ENCODE measurements at places on chromosomes 13 and 19.
A peak's percentile ranks its signal among the peaks of the same experiment; 100 is the strongest.

- DNase-seq, result no peak
Measured at GRCh38 chr13:47826471-47826870, 174.6 kb downstream of the SUCLA2 start.

GRCh38 chr13:42215578-42216421, 56.2 kb upstream of the AKAP11 start:
- no peak for DNase-seq

DNA sequence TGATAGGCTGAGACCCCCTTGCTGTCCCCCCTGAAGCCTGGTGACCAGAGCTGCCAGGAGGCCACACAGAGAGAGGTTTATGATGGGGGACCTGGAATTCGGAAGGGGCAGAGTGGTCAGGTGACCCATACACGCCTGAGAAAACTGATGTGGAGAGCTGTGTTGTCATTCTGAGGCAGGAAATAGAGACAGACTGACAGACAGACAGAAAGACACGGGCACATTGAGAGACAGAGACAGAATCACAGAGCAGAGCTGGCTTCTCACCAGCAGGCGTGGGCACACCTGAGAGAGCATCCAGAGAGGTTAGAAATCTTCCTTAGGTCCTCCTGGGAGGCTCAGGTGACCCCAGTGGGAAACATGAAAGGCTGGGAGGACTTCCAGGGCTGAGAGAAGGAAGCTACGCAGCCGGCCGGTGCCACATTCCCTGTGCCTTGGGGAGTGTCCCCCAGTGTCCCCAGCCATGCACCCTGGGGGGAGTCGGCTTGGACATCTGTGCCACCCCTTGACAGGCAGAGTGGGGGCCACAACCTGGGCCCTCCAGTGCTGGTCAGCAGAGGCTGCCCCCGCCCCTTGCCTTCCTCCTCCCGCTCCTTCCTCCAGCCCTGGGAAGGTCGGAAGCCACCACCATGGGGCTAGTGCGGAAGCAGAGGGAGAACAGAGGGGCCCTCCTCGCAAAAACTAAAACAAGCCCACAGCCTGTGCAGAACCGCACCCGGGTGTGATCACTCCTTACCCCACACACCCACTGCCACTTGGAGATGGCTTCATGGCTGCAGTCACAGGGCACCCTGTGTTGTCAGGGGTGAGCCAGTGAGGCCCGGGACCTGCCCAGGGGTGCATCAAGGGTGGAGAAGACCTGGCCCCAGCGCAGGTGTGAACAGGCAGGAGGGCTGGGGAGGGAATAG, 2.2 kb downstream of the FFAR1 start:
- DNase-seq, result no peak

GRCh38 chr13:72316716-72317115, 410.7 kb downstream of the MZT1 start:
- DNase-seq, result no peak

DNA sequence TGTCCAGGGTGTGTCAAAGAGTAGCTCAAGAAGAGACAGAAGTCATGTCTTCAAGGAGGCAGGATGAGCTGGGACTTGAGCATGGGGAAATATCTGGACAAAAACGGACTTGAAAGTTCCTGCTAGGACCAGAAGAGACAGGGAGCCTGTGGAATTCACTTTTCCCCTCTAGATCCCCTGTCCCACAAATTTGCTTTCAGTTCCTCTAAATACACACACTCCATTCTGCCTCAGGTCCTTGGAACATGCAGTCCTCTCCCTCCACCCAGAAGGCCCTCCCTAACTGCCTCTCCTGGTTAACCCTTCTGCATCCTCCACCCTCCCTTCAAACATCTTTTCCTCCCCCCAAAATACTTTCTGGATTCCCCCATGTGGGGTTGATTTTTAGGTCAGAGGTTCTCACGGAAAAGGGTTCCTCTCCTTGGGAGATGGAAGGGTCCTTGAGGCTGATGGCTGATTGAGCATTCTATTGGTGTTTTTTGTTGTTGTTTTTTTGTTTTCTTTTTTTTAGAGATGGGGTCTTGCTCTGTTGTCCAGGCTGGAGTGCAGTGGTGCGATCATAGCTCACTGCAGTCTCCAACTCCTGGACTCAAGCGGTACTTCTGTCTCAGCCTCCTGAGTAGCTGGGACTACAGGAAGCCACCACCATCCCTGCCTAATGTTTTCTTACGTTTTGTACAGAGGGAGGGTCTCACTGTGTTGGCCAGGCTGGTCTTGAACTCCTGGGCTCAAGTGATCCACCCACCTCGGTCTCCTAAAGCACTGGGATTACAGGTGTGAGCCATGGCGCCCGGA, 6.9 kb upstream of the RETN start:
- DNase-seq, result no peak

DNA sequence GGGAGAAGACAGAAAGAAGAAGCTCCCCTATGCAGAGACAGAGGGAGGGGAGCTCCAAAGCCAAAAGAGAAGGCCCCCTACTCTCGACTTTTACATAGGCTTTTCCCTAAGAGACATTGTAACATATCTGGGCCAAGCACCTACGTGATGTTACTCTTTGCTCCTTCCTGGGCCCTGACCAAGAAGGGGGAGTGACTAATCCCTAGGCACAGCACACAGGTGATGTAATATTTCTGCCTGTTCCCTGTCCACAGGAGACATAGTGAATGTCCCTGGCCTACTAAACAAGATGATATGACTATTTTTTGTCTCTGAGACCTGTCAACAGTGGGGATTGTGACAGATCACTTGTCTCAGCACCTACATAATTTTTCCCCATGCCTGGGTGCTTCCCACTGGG, 15.9 kb upstream of the ZNF254 start:
- no peak for DNase-seq

- DNase-seq, result no peak
Measured at GRCh38 chr13:49812812-49813211, 20.3 kb upstream of the KPNA3 start.

- DNase-seq, result no peak
Measured at GRCh38 chr19:41369769-41370168, 5.8 kb upstream of the B9D2 start.

DNA sequence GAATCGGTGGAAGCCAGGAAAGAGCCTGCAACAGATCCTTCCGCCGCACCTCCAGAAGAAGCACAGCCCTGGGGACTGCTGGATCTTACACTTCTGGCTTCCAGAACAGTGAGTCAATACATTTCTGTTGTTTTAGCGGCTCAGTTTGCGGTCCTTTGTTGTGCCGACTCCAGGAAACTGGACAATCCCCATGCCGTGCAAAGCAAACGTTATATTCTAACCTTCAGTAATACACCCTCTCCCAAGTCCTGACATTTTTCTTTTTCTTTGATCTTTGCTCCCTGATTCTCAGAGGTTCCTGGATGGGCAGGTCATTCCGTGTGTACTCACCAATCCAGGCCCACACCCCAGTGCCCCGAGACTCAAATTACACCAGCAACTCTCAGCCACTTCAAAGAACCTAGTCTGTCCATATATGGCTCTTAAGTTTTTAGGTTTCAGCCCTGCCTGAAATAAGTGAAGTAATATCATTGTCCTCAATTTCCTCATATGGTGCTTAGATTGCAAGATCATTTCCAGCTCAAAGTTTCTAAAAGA, 387.1 kb upstream of the SGCG start:
- no peak for DNase-seq

DNA sequence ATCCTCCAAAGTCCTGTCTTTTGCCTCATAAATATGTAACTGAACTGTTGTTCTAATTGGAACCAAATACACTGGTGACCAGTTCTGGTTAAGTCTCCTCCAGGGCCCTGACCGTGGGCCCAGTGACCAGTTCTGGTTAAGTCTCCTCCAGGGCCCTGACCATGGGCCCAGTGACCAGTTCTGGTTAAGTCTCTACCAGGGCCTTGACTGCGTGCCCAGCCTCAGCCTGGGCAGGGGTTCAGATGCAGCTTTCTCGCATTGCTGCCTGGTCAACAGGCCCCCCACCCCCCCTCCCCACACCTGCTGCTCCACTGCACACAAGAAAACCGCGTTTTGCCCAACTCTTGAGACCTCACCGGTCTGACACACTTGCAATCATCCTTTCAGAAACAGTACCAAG, 3.8 kb upstream of the GRTP1 start:
- no peak for DNase-seq

GRCh38 chr13:113350065-113350937, 13.6 kb downstream of the GRTP1 start:
- no peak for DNase-seq

DNA sequence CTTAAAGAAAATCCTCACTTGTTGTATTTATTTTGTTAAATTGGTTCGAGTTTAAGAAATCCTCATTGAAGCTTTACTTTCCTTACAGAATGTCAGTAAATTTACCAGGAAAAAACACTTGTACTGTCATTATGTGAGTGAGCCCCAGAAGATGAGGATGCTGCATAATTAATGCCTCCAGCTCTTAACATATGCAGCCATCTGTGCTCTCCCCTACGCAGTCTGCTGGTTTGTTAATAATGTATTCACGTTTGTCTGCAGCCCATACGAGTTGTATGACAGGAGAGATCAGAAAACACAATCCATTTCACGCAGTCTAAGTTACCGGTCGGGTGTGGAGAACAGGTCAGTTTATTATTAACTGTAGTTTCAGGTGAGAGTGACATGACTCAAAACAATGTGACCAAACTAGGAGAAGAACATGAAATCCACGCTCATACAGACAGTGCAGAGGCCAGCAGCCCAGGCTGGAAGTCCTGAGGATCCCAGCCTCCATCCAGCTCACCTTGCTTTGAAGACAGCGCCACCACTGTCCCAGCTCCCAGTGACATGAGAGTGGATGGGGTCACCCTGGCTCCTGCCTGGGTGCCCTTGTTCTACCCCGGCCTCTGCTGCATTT, 19.8 kb upstream of the ATP11A start:
- no peak for DNase-seq

DNA sequence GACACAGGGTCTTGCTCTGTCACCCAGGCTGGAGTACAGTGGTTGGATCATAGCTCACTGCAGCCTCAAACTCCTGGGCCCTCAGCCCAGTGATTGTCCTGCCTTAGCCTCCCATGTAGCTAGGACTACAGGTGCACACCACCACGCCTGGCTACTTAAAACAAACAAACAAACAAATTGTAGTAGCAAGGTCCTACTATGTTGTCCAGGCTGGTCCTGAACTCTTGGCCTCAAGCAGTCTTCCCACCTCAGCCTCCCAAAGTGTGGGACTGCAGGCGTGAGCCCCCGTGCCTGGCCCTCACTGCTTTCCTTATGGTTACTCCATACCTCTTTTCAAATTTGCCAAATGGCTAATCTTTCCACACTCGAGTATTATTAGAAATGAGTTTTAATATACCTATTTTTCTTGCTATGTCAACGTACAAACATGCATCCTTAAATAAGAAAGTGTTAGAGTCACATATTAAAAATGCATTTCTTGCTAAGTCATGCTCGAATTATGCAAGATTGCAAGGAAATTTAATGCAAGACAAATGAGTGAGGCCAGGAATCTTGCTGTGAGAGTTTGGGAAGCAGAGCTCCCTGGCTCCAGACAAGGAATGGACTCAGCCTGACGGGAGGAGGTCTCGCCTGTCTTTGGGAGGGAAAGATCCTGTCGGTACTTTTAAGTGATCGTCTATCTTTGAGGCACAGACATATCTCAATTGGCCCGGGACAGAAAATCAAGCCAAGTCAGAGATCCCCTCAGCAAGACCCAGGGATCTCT, 39.4 kb downstream of the RFX2 start:
- DNase-seq, result no peak

DNA sequence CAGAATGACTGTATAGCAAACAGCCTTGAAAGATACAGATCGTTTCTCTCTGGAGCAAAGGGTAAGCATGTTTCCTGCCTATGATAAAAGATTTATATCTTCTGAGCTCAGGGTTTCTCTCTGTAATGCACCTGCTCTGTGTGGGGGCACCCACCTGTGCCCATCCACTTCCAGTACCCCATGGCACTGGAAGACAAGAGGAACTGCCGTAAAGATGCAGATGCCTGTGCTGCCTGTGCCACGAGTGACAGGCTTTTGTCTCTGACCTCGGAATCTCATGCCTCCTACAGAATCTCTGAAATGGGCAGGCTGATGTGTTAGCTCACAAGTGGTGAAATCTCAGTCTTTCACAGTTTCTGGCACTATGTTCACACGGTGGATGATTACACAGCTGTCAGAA, 50.3 kb upstream of the ATP11A start:
- DNase-seq, result no peak

GRCh38 chr13:96075953-96076543, 13.9 kb upstream of the HS6ST3 start:
- no peak for DNase-seq

GRCh38 chr19:33008738-33009137, 36.7 kb downstream of the FAAP24 start:
- no peak for DNase-seq

DNA sequence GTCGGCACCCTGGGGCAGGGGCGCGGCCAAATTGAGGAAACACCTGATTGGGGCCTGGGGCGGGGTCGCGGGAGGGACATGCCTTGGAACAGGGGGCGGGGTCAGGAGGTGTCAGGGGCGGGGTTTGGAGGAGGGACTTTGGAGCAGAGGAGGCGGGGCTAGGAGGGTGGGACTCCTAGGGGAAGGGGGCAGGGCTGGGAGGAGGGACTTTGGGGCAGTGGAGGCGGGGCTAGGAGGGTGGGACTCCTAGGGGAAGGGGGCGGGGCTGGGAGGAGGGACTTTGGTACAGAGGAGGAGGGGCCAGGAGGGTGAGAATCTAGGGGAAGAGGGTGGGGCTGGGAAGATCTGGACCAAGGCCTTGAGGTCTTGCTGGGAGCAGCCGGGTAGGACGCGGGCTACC, 21.9 kb downstream of the GRIN2D start:
- peak; percentile 73 for DNase-seq

DNA sequence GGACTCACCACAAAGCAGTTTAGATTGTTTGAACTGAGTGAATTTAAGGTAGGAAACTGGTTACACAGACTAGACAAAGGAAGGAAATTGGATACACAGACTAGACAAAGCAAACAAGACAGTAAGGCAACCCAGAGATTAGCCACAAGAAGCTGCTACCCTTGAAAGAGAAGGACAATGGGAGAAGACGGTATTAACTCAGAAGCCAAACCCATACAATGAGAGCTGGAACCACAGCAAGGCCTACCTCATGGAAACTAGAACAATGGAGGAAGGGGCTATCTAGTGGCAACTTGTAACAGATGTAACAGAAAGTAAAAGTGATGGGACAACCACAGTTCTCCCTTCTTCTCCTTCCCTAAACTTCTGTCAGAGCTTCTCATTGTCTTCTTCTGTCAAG, 410.9 kb upstream of the SPRY2 start:
- no peak for DNase-seq

GRCh38 chr13:78323040-78323439, 280.3 kb downstream of the POU4F1 start:
- no peak for DNase-seq

- DNase-seq, result no peak
Measured at GRCh38 chr13:76012091-76012721, 376.1 kb downstream of the LMO7 start.

DNA sequence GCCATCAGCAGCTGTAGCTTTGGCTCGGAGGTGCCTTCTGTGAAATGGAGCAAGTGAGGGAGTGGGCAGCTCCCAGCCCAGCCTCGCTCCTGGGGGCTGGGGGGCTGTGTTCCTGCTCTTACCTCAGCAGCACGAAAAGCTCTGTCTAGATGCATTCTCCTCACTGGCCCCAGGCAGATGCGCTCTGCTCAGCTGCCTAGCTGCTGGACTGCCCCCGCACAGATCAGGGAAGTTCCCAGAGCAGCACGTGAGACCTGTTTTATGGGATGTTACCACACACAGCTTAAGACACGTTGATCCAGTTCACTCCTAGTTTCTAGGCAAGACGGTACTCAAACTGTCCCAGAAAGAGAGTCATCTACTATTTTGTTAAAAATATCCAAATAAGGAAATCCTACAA, 13.6 kb downstream of the LCP1 start:
- DNase-seq, result peak; percentile 46
